ENCODE measurements at places on chromosomes 13 and 19.

DNA sequence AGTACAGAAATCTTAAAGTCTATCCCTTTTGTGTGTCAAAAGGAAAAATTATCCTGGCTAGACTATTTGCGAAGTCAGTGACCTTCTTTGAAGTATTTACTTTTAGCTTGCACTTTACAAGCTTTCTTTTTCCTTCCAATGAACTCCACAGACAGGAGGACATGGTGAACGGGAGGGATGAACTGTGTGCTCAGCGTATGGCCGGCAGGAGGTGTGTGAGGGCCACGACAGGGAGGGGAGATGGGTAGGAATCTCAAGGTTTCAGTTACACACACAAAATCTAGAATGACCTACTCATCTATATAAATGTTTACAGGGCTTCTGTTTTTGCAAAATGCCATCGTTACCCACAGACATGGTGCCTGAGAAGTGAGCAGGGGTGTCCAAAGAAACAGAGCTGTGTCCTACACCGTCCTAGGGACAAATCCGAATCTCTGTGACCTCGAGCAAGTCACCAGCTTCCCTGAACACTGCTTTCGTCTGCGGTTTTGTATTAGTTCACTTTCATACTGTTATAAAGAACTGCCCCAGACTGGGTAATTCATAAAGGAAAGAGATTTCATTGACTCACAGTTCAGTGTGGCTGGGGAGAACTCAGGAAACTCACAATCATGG is 537.2 kb downstream of the LIG4 start:
- no peak for DNase-seq

DNA sequence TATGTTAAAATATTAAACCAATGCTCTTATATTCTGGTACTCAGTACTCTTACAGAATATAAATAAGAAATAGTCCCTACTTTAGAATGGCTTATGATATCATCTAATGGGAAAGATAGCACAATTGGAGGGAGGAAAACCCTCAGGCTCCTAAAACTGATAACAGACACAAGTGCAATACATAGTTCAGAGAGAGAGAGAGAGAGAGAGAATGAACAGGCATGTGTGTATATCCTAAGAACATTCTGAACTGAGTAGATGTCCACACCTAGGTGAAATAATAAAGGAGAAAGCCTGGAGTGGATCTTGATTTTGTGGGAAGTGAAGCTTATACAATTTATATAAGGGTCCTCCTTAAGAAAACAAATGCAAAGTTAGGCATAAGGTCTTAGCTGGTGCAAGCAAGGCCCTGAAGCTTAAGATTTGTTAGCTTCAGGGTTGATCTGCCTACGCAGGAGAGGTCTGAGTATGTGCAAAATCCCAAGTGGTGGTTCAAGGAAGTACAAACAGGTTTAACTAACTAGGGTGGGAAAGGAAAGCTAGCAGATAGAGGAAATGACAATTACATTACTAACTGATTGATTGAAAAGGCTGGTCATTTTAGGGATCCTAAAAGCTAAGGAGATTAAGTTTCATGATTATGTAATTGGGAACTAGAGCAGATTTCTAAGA is 53.3 kb downstream of the SOX21 start:
- peak; percentile 58 for DNase-seq

DNA sequence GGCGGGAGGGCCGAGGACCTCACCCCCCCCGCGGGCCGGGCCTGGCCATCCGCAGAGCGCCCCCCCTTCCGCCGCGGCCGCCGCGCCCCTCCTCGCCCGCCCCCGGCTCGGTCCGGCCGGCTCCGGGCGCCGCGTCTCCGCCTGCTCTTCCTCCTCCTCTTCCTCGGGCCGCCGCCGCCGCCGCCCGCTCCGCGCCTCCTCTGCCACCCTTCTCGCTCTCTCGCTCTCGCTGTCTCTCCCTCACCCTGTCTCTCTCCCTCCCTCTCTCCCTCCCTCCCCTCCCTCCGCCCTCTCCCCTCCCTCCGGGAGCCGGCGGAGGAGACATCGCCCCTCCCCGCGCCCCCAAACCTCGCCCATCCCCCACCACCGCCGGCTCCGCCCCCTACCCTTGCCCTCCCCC is at the start of gene SHANK1:
TSS of gene SHANK1 (minus strand) at position 237 of the 400 bp plus-strand sequence. CDS start 2,883 bp downstream, outside the sequence.
- no peak for DNase-seq

GRCh38 chr13:71798707-71799106 is 68.3 kb downstream of the DACH1 start:
- DNase-seq, result peak; percentile 41

DNA sequence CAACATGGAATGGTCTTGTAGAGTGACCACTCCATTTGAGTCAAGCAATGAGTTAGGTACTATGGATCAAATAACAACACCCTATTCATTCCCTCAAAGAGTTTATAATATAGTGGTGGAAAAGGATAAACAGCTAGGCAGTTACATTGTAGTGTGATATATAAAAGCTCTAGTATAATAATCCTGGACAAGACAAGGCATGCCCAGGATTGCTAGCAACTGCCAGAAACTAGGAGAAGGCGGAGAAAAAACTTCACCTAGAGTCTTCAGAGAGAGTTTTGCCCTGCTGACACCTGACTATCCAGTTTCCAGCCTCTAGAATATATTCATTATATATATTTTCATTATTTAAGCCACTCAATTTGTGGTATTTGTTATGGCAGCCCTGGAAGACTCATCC is 530.6 kb downstream of the KLF12 start:
- no peak for DNase-seq

DNA sequence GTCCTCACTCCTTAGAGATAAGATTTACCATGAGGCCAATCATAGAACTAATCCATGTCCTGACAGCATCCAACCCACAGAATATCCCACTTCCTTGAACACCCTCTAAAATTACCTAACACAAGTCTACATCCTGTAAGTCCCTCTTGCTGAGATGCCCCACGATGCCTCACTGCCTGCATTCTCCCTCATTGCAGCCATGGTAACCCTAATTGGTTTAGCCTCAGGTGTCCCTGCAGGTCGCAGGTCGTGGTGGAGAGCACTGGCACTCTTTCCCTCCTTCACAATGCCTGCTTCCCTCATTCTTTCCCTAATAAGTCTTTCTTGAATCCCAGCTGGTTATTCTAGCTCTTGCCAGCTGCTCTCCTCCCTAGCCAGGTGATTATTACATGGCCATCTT is 35.3 kb upstream of the MYO16 start:
- DNase-seq, result no peak

GRCh38 chr19:4305659-4306058 is 1.3 kb downstream of the FSD1 start:
- no peak for DNase-seq

GRCh38 chr13:90713441-90714133 is 633.9 kb upstream of the MIR17HG start:
- DNase-seq, result no peak

DNA sequence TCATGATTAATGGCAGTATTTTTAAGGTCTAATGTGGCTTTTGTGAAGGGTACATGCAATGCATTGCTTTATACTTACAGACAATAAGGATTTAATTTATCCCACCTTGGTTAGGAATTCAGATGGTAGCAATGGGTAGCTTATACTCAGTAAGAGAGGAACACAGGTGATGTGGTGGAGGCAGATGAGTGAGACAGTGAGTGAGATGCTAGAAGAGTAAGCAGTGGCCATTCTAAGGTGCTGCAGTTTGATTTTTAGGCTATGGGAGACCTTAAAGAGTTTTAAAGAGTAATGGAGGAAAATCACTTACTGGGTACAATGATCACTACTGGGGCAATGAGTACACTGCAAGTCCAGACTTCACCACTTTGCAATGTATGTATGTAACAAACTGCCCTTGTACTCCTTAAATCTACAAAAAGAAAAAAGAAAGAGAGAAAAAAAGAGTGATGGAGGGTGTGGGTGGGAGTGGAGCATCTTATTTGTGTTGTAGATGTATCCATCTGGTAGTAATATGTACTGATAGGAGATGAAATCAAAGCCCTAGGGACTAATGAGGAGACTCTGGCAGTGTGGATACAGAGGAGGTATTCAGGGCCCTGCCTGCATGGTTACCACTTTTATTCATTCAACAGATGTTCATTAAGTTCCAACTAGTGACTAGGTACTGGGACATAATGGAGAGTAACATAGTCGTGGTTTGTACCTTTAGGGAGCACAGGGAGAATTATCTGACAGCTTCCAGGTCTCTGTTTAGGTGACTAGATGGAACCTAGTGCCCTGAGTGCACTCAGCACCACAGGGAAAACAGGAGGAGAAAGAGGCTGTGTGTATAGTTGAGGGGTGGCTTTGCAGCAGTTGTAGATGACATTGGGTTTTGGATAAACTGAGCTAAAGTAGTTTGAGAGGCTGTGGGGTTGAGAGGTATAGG is 99.0 kb downstream of the GPC6 start:
- DNase-seq, result no peak
